SW 1271 (cell line): ENCODE measurements at places on chromosomes 2 and 18.

DNA sequence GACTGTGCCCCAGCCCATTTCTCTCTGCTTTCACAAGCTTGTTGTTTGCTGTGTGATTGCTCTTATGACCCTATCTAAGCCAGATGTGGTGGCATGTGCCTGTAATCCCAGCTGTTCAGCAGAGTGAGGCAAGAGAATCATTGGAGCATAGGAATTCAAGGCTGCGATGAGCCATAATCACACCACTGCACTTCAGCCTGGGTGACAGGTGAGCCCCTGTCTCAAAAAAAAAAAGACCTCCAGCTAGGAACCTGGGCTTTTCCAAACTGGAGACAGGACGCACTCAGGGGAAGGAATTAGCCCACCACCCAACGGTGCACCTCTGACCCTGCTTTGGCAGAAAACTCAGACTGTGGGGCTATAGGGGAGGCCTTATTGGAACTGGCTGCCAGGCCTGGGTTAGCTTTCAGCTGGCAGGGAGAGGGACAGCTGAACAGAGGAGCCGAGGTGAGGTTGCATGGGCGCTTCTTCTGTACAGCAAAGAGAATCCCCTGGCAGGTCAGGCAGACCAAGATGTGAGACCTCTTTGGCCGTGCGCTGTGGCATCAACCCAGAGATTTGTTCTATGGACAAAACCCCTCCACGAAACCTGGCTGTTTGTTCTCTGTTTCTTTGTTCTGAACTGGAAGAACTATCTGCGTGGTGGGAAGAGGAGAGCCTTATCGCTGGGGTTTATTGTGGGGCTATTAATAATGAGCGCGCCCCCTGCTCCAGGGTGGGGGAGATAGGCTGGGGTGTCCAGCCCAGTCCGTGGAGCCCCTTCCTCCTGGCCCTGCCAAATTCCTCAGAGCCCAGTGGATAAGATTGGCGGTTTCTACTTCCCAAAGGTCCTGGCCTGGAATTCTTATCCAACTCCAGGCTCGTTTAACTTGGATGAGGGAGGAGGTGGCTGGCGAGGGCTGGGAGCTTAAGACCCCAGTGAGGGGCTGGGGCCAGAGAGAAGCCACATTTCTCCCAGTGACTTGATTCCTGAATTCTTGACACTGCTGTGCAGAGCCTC, 38.8 kb upstream of the SMAD7 start:
- no peak for DNase-seq

GRCh38 chr18:43108469-43108868, 7.0 kb downstream of the RIT2 start:
- DNase-seq = no peak

GRCh38 chr2:120936476-120937334, 201.0 kb downstream of the GLI2 start:
- DNase-seq = no peak

DNA sequence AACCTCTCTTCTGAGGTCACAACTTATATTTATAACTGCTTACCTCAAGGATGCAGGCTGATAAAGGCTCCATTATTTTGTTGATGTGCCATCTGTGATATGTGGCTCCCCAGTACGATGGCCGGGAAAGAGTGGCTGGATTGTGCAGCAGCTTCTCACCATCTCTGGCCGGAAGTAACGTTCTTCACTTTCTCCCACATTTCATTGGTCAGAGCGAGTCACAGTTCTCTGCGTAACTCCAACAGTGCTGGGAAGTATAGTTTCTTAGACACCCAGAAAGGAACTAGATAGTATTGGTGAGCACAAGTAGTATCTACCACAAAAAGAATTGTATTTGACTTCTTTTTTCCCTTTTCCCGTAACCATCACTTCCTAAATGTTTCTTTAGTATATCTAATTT, 28.7 kb downstream of the ZSWIM2 start:
- no peak for DNase-seq

GRCh38 chr2:45177870-45178269, 168.6 kb upstream of the SIX2 start:
- DNase-seq = no peak

- DNase-seq = no peak
Measured at GRCh38 chr2:26059542-26059941, 25.7 kb downstream of the RAB10 start.

DNA sequence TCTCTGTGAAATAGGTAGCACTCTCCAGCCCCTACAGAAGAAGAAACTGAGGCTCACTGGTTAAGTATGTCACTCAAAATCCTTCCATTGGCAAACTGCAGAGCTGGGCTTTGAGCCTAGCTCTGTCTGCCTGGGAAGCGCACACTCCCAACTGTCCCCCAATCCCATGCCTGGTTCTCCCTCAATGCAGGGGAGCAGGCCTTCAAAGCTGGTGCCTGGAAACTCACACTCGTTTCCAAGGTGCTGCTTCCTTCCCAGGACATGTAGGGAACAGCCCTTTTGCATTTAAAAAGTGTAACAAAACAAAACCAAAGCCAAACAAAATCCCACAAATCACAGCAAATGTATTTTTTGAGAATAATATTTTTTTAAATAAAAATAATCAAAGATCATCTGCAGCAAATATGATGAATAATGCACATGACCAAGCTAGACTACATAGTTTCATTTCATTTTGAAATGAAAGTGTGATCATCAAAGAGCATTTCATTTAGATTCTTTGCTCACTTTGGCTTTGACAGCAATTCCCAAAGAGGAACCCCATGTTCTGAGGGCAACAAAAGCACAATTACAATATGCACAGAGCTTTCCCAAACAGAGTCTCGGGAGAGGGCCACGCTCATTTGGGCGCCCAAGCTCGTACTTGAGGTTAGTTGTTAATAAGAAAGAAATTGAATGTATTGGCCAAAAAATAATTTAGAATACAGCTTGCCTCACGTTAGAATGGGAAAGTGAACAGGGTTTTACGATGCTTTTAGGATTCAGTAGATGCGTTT, 96.7 kb upstream of the ACKR3 start:
- DNase-seq = no peak

GRCh38 chr2:132632000-132632649, 37.9 kb downstream of the LYPD1 start:
- no peak for DNase-seq

DNA sequence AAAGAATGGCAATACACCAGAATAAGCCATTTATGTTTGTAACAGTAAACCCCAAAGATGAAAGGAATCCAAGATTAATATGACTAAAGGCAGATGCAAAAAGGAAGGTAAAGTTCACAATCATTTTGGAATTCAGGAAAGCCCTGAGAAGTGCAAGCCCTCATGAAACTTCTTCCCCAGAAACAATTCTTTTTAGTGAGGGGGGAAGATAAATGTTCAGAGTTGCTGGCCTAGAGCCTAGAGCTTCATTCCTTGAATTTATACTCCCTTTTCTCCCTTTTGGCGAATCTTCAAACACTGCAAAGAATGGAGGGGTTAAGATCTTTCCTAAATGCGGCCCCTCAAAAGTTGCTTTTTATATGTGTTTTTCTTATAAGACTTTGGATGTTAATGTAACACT, 368.8 kb downstream of the MEIS1 start:
- DNase-seq = no peak

GRCh38 chr2:158803506-158803905, 8.4 kb downstream of the DAPL1 start:
- no peak for DNase-seq

- no peak for DNase-seq
Measured at GRCh38 chr2:74447230-74447999, 5.7 kb upstream of the RTKN start.

- DNase-seq = no peak
Measured at GRCh38 chr2:53455094-53455493, 312.5 kb upstream of the CHAC2 start.

GRCh38 chr18:27400001-27400400, 214.9 kb upstream of the CHST9 start:
- DNase-seq = no peak

- no peak for DNase-seq
Measured at GRCh38 chr2:16958266-16958665, 292.6 kb upstream of the CYRIA start.

DNA sequence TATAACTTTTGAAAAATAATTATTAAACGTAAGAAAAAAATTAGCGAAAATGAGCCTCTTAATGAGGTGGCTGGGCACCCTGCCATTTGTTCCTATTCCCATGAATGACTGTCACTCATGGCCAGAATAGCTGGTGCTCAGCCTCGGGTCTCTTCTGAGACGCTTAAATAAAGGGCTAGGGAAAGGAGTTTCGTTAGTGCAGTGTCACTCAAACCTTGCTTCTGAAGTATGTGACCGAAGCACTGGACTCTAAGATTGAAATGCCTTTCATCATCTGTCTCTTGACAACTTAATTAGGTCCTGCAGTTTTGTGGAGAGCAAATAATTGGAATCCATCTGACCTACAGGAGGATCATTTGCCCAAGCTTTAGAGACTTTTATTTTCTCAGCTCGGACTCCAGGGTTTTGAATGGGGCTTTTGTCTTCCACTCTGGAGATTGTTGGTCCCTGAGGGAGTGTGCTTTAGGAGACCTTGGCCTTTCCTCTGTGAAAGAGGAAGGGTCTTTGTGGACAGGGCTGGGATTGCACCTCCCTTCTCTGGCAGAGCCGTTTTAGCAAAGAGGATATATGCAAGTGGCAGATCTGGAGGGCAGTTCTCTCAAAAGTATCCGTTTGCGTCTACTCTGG, 42.3 kb upstream of the FHOD3 start:
- DNase-seq = no peak

DNA sequence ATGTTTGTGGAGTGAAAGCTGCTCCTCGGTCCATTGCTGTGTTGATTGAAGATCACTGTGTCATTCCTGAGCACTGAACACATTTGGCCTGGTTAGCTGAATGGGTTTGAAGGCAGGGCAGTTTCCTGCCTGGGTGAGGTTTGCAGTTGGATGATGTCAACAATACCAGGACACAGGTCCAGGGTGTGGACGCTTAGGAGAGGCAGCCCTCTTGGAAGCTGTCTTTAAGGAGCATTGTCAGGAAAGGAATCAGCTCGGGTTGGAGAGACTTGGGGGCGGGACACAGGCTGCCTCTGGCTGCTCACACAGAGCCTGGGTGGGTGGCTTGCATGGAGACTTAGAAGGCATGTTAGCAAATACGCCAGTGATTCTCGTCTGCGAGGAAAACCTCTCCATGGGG, 237.7 kb downstream of the SEPTIN10 start:
- DNase-seq = no peak

DNA sequence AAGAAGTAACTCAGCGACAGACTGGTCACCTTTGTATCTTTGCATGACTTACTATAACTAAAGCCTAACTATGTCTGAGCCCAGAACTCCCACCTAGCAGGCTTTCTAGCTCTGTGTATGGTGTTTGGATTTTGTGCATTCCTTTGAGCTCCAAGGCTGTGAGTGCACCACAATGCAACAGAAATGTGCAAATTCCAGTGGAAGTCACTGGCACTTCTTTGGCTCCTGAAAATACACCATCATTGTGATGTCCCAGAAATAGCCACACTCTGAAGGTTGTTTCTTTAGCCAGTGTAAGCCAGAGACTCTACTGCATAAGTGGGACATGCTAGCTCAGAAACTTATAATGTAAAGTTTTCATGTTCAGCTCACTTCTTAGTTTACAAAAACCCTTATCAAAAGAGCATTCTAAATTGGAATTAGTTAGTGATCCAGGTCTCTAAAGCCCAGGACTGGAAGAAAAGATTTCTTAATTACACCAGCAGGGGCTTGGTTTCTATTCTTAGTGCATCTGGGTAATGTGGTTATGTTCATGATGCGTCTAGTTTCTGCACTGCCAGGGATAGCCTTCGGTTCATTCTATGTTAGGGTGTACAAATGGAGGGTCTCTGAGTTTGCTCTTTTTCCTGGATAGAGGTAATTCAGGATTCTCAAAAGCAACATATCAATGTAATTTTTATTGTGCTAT, 1239.5 kb upstream of the ZEB2 start:
- no peak for DNase-seq

DNA sequence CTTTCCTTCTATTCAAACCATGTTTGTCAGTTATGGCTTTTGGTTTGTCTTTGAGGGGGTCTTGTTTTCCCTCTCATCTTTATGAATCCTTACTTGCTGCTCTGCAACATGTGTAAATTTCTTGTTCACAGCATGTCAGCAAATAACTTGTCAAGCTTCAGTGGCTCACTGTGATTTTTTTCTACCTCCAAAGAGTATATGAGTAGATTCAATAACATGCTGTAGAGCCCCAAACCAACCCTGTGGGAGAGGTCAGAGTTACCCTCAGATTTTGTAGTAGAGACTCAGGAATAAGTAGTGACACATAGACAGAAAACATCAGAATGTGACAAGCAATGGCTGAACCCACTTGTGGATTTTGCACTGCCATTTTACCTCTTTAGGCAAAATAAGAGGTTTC, 121.6 kb downstream of the PLCL1 start:
- no peak for DNase-seq

DNA sequence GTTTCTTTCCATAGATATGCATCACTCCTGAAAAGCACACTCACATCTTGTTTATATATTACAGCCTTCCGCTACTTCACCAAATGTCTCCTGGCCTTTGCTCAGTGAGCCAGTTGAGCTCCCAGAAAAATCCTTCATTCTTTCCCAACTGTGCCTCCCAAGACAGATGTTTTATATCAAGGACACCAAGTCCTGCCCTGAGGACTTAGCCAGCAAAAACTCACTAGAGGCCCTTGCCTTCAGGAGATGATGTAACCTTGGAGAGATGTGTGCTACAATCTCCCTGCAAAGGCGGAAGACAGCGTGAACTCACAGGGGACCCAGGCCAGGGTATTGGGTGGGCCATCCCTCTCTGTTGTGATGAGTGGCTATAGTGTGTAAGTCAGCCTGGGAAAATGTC, 86.1 kb upstream of the CTAGE1 start:
- DNase-seq = no peak

- no peak for DNase-seq
Measured at GRCh38 chr2:170177950-170178781, at the start of gene MYO3B. Gene MYO3B, plus strand, starts transcription at chr2:170178147. Its CDS starts 141 bp downstream, at chr2:170178288.

- DNase-seq = no peak
Measured at GRCh38 chr2:8004250-8004681, 677.6 kb upstream of the ID2 start.

- no peak for DNase-seq
Measured at GRCh38 chr18:23071285-23071684, 64.0 kb upstream of the CABLES1 start.
